ENCODE measurements at places on chromosomes 4 and X.

GRCh38 chr4:127364397-127364796 lies 268.4 kb upstream of the INTU start:
- DNase-seq, result no peak

GRCh38 chr4:46390355-46391058 lies 579 bp upstream of the GABRA2 start:
- DNase-seq, result no peak

DNA sequence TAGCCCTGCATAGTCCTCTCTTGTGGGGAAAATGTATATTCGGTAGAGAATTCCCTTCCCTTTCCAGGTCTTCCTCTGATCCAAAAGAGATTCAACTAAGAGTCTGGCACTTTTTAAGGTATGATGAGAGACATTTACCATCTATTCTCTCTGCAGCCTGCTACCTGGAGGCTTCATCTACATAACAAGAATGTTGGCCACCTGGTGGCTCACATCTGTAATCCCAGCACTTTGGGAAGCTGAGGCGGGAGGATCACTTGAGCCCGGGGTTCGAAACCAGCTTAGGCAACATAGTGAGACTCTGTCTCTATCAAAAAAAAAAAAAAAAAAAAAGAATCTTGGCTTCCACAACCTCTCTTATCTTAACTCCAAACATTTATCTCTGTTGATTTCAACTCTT lies 40.4 kb upstream of the NOCT start:
- no peak for DNase-seq

DNA sequence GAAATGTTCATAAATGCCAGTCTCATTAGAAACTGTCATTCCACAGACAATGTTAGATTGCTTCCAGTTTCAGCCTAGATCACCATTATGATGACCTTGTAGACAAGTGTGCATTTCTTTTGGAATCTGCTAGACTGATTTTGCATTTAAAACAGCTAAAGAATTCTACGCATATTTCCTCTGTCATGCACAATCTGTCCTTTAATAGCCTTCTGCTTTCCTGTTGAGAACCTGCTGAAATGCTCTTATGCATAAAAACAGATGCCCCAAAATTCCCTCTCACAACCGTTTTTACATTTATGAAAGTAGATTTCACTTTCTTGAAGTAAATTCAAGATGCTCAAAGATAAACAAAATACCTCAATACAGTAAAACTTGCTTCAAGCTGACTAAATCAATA lies 673.3 kb downstream of the GALNTL6 start:
- DNase-seq, result no peak

- DNase-seq, result no peak
These were observed 7.3 kb downstream of the PPP1R3F start for GRCh38 chrX:49276671-49277534.

DNA sequence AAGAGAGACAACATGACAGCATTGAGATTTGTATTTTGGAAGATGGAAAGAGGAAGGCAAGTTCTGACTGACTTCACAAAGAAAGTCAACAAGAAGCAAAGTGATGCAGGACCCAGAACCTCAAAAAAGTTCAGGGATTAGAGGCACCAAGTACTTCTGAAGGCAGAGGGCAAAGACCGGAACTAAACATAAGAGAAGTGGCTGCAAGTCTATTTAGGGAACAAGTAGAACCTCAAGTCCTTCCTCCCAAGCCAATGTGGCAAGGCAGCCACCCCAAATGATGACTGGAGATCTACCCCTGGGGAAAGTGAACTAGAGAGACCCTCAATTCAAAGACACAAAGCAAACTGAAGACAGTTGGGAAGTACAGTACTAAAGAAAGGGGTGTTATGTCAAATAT lies 46.6 kb downstream of the SLC39A8 start:
- no peak for DNase-seq

- DNase-seq, result no peak
These were observed 105.8 kb upstream of the CBR4 start for GRCh38 chr4:169115897-169116254.

DNA sequence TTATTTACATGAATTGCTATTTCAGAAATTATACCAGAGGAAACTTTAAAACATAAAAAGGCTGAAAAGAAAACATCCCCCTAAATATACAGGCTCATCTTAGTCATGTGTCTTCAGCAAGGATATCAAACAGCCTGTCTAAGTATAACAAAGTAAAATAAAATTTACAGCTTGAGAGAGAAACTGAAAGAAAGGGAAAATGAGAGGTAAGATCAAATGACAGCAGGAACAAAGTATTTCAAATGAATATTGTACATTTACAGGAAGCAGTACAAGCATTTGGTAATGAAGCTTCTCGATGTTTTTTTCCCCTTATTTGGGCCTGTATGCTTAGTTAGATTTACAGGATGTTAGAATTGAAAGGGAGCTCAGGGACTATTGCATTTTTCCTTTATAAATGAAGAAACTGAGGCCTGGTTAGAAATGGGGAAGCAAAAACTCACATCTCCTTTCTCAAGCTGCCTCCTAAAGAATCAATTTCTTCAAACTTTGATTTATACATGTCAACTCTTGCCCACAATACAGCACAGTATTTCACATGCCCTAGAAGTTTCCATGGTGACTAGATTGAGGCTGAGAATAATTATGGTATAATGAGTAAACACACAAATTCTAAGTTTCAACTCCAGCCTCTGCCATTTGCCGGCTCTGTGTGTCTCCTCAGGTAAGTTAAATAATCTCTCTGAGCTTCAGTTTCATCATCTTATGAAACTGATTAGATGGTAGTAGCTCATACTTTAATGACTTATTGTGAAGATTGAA lies 29.3 kb downstream of the DAPP1 start:
- DNase-seq, result no peak

GRCh38 chr4:103934178-103934789 lies 214.5 kb upstream of the TACR3 start:
- no peak for DNase-seq

GRCh38 chr4:108315694-108316093 lies 147.0 kb upstream of the LEF1 start:
- no peak for DNase-seq

DNA sequence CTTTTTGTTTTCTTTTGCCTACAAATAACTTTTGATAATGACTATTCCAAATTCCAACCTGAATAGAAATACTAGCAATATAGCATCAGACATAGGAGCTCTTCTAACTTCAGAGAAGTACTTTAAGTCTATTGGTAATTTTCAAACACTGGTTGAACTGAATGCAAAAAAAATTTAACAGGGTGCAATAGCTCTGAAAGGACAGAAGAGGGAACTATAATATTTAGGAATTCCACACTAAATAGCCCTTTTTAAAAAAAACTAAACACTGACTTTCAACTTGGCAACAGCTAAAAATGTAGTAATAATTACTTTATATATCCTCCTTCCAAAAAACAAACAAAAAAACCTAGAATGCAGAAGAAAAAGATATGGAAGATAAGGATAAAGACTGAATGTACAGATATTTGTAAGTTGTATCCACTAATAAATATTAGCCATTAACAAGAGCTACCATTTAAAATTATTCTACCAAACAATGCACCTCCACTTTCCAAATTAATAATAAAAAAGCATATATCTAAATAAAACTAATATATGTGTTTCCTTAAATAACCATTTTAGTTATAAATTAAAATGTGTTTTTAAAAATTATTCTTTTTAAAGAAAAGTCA lies 81.4 kb downstream of the FBXW7 start:
- no peak for DNase-seq

DNA sequence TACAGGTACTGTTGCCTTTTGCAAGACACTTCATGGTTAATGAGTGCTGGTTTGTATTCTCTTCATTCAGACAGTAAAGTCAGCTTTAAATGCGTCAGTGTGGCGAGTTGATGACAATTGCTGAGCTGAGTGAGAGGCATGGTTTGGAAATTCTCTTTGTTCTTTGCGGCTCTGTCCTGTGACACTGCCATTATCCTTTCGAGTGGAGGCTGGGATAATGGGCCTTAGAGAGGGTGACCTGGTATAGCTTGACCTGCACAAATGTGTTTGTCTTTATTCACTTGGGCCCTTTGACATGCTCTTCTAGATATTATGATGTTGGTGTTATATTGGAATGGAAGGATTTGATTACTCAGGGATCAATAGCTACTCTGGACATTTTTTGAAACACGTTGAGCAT lies 208.5 kb upstream of the FAT1 start:
- no peak for DNase-seq

- DNase-seq, result no peak
These were observed 144.9 kb downstream of the PJA1 start for GRCh38 chrX:69020316-69020715.

DNA sequence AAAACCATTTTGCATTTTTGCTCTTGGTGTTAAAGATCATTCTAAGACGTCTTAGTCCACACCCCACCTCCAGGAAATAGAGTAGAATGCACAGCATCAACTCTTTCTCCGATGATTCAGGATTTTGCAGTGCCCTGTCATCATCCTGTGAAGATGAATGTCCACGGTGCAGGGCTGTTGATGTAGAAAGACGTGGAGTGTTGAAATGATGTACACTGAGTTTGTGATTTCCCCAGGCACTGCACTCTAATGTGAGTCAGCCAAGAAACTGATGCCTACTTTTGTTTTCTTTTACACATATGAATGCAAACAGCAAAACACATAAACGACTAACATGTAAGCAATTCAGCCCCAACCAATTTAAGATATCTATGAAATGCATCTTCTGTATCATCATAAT lies 10.5 kb downstream of the LGI2 start:
- DNase-seq, result no peak

- DNase-seq, result no peak
These were observed 47.9 kb downstream of the HTRA3 start for GRCh38 chr4:8317474-8317873.

GRCh38 chrX:47483306-47484268 lies 565 bp upstream of the ZNF41 start:
- no peak for DNase-seq

DNA sequence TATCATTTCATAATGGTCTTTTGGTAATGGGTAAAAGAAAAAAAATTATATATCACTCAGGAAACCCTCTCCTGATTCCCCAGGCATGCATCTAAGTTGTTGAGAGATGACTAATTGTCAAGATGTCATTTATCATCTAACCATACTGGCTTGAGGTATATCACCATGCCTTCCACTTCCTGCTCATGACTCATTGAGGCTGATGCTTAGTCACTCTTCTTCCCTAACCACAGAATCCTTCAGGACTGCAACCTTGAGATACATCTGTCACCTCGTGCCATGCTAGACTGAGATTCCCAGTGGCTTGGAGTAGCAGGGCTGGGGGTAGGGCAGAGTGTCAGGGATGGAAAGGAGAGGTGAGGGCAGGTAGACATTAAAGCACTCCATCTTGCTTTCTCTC lies 782.5 kb upstream of the INTU start:
- DNase-seq, result no peak

DNA sequence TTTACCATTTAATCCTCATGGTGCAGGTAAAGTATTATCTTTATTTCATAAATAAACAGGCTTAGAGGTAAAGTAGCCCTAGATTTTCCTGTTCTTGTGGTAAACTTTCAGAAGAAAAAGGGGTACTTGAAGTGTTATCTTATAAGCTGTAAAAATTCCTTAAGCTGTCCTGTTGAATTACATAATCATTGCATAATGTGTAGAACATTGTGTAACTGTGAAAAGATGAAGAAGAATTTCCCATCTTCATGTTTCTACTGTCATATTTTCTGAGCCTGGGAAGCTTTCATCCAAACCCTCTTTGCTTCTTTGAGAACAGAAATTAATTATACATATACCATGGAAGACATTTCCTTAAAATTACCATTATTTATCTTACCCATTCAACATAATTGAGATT lies 90.5 kb downstream of the ELOVL6 start:
- DNase-seq, result no peak

DNA sequence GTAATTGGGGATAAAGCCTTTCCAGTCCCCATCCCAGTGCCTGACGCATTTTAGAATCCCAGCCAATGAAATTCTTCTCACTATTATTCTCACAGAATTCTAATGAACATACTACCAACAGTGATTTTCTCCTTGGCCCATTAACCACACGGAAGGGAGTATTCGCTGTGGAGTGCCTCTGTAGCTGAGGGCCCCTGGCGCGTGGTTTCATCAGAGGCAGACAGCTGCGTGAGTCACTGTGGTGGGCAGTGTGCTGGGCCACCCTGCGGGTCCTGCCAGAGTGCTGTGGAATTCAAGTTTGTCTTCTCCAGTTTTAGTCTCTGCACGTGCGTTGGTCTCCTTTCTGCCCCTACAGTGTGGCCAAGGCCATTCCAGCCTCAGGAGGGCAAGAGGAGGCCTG lies 335.4 kb upstream of the FAT1 start:
- no peak for DNase-seq

Data from stimulated activated CD8-positive, alpha-beta memory T cell treated with anti-CD3 and anti-CD28 coated beads, Interleukin-15, amount 100 ng/mL, for 4 hours (primary cell).